Stimulated activated CD4-positive, alpha-beta T cell treated with anti-CD3 and anti-CD28 coated beads, Interleukin-15, amount 100 ng/mL, for 24 hours (primary cell): ENCODE measurements at places on chromosomes 2 and 18.

- DNase-seq: no peak
Observed at GRCh38 chr2:47264143-47264542, 109.0 kb upstream of the STPG4 start.

- no peak for DNase-seq
Observed at GRCh38 chr18:36152781-36153180, 23.1 kb downstream of the ELP2 start.

DNA sequence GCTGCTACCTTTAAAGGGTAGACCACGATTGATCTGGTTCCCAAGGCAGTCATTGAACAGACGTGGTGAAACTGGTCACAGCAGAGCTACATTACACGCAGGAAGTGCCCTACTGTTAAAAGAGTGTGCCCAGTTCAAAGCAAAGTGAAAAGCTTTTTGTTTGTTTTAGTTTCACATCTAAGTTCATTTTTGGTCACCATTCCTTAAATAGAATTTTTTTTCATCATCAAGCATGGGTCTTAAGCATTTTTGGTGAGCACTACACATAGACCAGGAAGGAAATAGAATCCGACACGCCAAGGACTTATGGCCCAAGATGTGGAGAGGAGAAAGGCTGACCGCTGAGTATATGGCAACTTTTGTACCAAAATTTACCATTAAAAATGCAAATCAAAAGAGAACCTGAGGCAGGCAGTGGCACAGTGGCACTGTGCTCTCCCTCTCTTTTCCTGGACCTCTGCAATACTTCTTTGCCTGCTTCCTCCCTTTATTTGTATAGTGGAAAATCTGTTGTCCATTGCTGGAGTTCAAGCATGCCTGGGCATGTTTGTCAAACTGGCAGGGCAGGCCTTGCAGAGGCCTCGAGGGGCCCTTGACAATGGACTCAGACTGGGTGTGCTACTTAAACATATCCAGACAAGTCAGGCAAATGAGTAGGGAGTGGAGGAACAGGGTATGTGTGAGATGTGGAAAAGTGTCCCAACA lies 42.6 kb upstream of the HNRNPA3 start:
- DNase-seq: no peak

GRCh38 chr2:184756885-184757284 lies 158.6 kb downstream of the ZNF804A start:
- no peak for DNase-seq

- DNase-seq: no peak
Observed at GRCh38 chr2:100702438-100703109, 117.4 kb upstream of the NPAS2 start.

- DNase-seq: no peak
Observed at GRCh38 chr2:235129850-235130249, 178.0 kb downstream of the SH3BP4 start.

DNA sequence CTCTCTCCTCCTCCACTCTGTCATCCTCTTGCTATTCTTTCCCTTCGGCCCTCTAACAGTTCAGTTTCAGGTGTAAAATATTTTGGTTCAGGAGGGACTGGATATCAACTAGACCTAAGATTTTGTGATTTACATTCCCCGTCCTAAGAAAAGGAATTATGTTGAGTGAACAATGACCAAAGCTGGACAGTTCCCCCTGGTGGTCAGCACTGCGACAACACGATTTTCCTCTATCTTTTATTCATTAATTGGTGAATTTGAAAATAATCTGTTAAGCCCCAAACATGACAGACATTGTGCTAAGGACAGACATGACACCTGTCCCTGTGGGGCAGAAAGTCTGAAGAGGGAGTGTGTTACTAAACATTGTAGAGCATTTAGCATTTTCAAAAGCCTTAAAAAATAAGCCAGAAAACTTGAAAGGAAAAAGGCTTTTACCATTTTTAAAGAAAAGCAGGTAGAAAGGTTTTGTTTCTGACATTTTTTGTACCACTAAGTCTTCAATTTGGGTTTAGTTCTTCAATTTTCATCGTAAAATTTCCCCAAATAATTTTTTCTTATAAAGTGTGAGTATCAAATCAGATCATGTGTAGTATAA lies 28.4 kb upstream of the GTF2A1L start:
- DNase-seq: peak; percentile 17

DNA sequence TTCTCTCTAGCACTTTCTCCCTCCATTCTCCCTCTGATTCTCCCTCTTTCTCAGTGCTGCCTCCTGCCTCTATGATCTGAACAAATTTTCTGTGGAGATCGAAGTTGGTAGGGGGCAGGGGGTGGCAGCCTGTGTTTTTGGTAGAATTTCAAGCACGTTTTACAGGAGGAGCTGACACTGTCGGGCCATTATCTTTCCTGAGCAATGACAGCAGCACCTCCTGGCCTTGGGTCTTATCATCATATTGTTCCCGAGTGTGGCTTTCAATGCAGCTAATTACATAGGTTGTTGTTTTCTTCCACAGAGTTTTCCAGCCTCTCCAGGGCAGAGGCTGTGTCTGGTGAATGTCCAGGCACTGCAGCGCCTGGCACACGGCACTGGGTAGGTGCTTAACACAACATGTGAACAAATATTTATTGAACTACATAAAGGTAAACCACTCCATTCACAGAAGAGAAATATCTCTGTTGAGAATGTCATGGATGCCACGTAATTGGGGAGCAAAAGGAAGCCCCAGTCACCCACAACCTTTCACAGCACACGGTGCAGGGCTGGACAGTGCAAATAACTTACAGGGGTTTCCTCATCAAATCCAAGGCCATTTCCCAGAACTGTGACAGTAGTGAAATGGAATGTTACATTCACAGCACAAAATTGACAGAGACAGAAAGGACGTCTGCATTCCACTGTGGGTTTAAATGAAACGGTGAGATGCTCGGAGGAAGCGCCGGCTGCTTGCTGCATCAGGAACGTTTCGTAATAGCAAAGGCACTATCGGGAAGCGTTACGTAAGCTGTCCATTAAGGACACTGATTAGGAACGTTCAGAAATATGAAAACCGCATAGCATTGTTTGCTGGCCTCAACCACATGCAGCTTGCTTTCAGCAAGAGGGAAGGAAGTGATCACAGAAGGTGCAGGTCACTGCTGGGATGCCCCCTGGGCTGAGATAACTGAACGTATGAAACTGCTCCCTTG lies 6.5 kb upstream of the KCNG2 start:
- DNase-seq: no peak
